ENCODE measurements at places on chromosomes 13 and 19.

- DNase-seq: no peak
Observed at GRCh38 chr19:29303069-29303718, 90.2 kb upstream of the UQCRFS1 start.

GRCh38 chr13:26412936-26413716, 144.4 kb upstream of the WASF3 start:
- no peak for DNase-seq

GRCh38 chr13:23185542-23185941, 4.8 kb downstream of the SGCG start:
- DNase-seq: no peak

GRCh38 chr13:99392470-99393135, 85.4 kb upstream of the GPR183 start:
- DNase-seq: no peak

GRCh38 chr13:23777575-23777870, 111.7 kb downstream of the MIPEP start:
- DNase-seq: no peak
